Activated CD4-positive, alpha-beta T cell treated with anti-CD3 and anti-CD28 coated beads, Interleukin-2, amount 50 U/mL, for 1 hour (primary cell): ENCODE measurements at places on chromosomes 7 and 10.

DNA sequence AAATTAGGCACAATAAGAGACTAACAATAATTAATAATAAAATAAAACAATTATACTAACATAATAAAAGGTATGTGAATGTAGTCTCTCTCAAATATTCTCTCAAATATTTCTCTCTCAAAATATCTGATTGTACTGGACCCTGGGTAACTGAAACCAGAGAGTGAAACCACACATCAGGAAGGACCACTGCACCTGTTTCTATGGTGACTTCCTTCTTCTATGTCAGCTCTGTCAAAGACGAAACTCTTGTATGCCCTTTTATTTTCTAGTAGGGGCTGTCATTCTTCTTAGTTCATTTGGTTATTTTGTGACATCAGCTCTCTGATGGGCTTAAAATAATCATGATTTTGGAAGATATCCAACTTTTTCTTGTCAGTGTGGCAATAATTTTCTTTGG lies 428.0 kb upstream of the TPK1 start:
- DNase-seq, result no peak

DNA sequence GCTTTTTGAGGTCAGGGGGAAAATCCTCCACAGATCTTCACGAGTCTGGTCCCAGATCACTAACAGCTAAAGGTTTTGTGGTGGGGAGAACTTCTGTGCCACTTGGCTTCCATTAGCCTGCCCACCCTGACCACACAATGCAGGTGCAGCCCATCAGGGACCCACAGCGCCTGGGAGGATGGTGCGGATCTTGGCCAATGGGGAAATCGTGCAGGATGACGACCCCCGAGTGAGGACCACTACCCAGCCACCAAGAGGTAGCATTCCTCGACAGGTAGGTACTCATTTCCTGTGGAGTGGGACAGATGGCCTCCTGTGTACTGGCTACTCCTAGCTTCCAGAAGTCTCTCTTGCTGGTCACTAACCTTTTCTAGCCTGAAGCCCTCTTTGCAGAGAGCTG lies 1.5 kb downstream of the FAM241B start:
- no peak for DNase-seq

- no peak for DNase-seq
Observed at GRCh38 chr7:133044722-133045473, 37.0 kb downstream of the CHCHD3 start.

GRCh38 chr7:37920305-37920848 lies at the start of gene EPDR1:
Gene EPDR1, plus strand, starts transcription at chr7:37920640. Its CDS starts 300 bp downstream, at chr7:37920940.
- DNase-seq, result no peak

GRCh38 chr7:3835109-3835508 lies 534.1 kb downstream of the SDK1 start:
- DNase-seq, result no peak
